Daoy (cell line): ENCODE measurements at places on chromosomes 6 and 20.

- no peak for DNase-seq
These were observed 50.0 kb upstream of the CHD6 start for GRCh38 chr20:41668057-41668749.

DNA sequence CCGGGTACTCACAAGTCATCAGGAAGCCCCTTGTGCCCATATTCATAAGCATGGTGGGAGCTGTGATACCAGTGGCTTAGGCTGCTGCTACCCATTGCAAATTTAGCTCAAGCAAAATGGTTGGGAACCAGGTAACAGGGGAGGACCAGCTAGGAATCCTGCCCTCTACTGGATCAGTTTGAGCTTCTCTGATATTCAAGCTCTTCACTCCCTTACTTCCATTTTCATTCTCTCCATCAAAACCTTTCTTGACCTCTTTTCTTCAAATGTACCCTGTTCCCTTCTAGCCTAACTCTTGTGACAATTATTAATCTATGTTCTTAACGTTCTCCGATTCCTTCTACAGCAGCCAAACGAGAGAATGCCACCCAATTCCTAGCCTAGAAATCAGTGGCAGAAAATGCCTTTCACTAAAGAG, 9.7 kb downstream of the NOL7 start:
- peak; percentile 30 for DNase-seq

GRCh38 chr6:13724182-13724581, 12.5 kb upstream of the RANBP9 start:
- peak; percentile 88 for DNase-seq

- no peak for DNase-seq
These were observed 265.6 kb upstream of the JAG1 start for GRCh38 chr20:10939331-10939941.

DNA sequence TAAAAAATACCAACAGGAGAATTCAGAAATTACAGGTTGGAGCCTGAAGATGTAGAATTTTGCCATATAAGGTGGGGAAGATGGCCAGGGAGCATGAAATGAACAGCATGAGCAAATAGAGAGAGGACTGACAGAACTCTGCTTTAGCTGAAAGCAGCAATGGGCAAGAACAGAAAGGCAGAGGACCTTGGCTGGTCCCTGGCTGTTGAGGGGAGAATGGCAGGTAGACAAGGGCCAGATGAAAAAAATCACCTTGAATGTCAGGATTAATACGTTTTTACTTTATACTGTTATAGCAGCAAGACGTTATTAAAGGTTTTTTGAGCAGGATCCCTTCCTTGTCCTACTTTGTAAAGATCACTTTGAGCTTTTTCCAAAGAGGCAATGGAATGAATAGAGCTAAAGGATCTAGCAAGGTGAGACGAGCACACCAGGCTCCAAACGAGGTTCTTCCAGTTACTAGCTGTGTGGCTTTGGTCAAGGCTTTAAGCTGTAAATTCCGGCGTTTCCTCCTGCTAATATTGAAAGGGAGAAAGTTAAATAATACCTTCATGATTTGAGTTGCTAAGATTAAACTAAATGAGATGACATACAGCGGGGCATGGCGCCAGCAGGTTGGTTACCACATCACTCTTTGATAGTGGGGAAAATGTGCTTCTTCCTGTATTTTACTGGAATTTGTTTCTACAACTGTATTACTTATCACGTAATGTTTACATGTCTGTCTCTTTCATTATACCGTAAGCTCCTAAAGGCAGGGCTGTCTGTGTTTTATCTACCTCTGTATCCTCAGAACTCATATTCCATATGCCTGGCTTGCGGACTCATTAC, 776 bp downstream of the PPIL1 start:
- DNase-seq = peak; percentile 29

- DNase-seq = peak; percentile 20
These were observed at the start of gene PKHD1 for GRCh38 chr6:52087498-52087999. TSS of gene PKHD1 (minus strand) at chr6:52087613. CDS start at chr6:52084933, 2,680 bp downstream.

GRCh38 chr20:1015181-1015580, 13.1 kb upstream of the RSPO4 start:
- DNase-seq = no peak

GRCh38 chr6:168778201-168778600, 337.2 kb downstream of the SMOC2 start:
- DNase-seq = no peak

- no peak for DNase-seq
These were observed 88.2 kb downstream of the FOXF2 start for GRCh38 chr6:1477432-1478090.

DNA sequence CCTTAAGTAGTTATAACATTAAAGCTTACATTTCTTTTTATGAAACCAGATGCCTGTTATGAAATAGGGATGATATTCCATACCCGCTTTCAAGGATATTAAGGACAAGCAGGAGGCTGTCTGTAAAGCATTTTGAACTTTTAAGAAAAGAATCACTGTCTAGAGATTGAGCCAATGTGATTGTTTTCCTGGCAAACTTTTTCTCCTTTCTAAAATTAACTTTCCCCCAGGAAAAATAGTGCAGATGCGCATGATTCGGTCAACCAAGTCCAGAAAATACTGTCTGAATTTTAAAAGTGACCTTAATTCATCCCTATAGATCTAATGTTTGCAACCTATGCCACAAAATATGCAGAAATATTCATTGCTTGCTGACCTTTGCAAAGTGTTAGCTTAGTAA, 15.1 kb upstream of the DEK start:
- no peak for DNase-seq

GRCh38 chr6:51289041-51289440, 470.4 kb downstream of the TFAP2B start:
- no peak for DNase-seq

GRCh38 chr6:61947311-61947947, 338.6 kb downstream of the KHDRBS2 start:
- DNase-seq = no peak

- no peak for DNase-seq
These were observed 27.6 kb upstream of the FRMD1 start for GRCh38 chr6:168106633-168107005.

- no peak for DNase-seq
These were observed 8.6 kb upstream of the ADAM33 start for GRCh38 chr20:3690413-3690812.

DNA sequence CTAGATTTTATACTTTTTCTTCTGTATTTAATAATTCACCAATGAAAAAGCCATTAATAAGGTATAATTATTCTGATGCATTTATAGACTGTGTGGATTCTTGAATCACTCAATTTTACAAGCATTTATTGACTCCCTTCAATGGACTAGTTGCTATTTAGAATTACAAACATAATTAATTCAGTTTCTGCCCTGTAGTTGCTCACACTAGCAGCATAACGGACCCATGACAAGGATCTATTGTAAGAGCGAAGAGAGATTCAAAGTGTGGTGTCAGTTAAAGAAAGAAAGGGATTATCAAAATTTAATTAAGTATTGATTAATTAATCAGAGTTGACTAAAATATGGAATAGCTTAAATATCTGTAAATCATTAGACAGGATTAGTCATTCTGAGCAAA, 602.6 kb upstream of the PTCHD4 start:
- no peak for DNase-seq

GRCh38 chr20:36642136-36642535, 3.9 kb downstream of the SLA2 start:
- DNase-seq = no peak

- no peak for DNase-seq
These were observed 19.0 kb downstream of the RAB44 start for GRCh38 chr6:36716476-36717093.

DNA sequence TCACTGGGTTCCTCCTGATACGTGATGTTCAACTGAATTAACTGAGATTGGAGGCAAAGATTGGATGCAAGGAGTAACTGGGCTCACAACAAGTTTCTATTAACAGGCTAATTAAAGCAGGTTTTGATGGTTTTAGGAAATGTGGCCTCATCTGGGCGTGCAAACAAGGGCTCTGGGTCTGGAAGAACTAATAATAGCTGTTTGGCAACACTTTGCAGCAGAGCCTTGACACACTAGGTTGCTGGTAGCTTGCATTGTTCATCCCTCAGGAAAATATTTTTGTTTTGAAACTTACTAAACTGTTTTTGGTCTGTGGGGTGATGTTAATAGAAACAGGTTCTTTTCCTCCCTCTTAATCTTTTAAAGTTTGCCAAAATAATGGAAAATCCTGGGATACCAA, 117.2 kb upstream of the CD93 start:
- DNase-seq = no peak

GRCh38 chr6:134584847-134585516, 267.1 kb upstream of the SGK1 start:
- DNase-seq = no peak

- no peak for DNase-seq
These were observed 42.3 kb upstream of the CLVS2 start for GRCh38 chr6:122953766-122954165.

- DNase-seq = peak; percentile 43
These were observed 223.5 kb downstream of the CDKAL1 start for GRCh38 chr6:20757761-20758160.

- DNase-seq = peak; percentile 19
These were observed 35.9 kb upstream of the MYB start for GRCh38 chr6:135145063-135145800.

DNA sequence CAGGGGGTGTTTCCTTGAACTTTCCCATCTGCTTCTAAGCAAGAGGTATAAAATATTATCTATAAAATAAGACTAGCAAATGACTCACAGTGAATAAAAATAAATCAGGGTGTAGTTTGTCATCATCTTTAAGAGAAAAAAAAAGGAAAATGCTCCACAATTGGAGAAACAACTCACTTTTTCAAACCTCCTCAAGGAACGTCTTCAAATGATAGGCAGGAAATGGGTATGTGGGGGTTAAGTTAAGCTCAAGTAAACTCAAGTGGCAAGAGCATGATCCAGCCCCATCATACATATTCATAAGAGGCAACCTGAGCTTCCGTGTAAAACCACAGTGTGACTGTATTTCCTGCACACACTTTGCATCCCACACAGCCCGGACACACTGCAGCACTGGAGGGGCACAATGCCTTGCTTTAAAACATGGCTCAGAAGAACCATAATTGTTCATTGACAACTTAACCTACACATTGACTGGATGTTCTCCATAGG, 58.5 kb upstream of the CEP85L start:
- peak; percentile 89 for DNase-seq

GRCh38 chr6:70663881-70664466, 3.7 kb upstream of the SMAP1 start:
- no peak for DNase-seq

GRCh38 chr6:168021581-168021980, 24.1 kb downstream of the KIF25 start:
- DNase-seq = no peak

- DNase-seq = no peak
These were observed 222.9 kb downstream of the DLL1 start for GRCh38 chr6:170067923-170068360.

- DNase-seq = no peak
These were observed 3.3 kb upstream of the TREML4 start for GRCh38 chr6:41224800-41225199.

GRCh38 chr6:111831408-111831807, 41.8 kb downstream of the FYN start:
- no peak for DNase-seq

GRCh38 chr6:149473080-149474052, 11.4 kb downstream of the ZC3H12D start:
- peak; percentile 91 for DNase-seq

DNA sequence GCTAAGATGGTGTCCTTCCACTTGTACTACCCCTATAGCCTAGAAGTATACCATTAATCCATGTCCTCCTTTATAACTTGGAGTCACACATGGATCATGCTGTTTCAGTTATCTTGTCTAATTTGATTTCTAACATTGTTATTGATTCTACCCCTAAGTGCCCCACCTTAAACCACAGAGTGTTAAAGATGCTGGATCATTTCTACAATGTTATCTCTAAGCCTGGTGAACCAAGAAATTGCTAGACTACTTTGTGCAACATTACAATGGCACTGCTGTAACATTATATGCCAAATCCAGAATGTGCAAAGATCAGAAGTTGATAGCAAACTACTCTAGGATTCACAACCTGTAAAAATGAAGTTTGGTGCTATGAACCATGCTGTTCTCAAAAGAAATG, 1.7 kb downstream of the CGA start:
- no peak for DNase-seq

DNA sequence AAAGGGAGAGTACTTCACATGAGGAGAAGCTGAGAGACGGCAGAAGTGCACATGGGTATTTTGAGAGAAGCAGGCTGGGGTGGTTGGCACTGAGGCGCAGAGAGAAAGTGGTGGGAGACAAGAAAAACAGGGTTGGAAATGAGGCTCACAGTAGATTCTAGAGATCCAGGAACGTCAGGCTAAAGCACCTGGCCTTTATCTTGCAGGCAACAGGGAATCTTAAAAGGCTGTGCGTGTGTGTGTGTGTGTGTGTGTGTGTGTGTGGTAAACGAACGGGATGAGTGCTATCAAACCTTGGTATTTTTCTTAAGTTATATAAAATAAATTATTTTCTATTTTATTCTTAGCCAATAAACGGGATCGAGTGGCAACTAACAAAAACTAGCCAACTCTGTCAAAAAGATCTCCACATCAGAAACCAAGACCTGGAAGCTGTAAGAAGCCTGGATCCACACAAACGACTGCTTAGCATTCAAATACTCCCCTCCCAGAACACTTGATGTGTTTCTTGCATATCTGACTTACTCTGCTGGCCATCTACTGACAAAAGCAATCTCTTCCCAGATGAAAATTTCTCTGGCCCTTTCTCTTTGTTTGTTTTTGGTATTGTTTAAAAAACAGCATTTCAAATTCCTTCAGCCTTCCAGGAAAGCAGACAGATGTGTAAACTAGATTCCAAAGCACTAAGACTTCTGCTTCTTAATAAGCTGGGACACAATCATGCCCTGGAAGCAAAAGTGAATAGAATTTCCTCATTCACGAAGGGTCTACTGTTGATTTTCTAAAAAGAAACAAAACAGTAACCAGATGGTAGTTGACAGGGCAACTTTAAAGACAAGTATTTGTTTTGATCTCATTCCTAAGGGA, 44.8 kb upstream of the FABP7 start:
- no peak for DNase-seq

GRCh38 chr20:51190783-51191180, 167.9 kb upstream of the KCNG1 start:
- no peak for DNase-seq

- DNase-seq = no peak
These were observed 850.9 kb downstream of the TFAP2A start for GRCh38 chr6:9564021-9564420.

DNA sequence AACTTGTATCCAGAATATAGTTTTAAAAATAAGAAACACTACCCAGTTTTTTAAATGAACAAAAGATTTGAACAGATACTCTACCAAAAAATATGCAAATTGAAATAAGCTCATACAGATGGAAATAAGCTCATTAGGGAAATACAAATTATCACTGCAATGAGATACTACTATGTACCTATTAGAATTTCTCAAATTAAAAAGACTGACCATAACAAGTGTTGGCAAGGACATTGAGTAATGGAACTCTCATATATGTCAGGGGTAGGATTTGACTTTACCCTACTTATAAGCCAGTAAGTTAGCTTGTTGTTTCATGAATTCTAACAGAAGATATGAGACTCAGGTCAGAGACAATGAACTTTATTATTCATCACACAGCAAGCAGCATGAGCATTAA, 9.6 kb upstream of the ASIP start:
- no peak for DNase-seq

GRCh38 chr20:8242827-8243724, 111.0 kb downstream of the PLCB1 start:
- DNase-seq = no peak

- DNase-seq = peak; percentile 7
These were observed 203.9 kb downstream of the PHF3 start for GRCh38 chr6:63839485-63839884.
